ENCODE measurements at places on chromosomes 11 and 22.

GRCh38 chr11:66868726-66869566 is 12.1 kb downstream of the LRFN4 start:
- peak; percentile 83 for DNase-seq

- no peak for DNase-seq
Measured at GRCh38 chr11:102456381-102456780, 3.8 kb upstream of the TMEM123 start.

DNA sequence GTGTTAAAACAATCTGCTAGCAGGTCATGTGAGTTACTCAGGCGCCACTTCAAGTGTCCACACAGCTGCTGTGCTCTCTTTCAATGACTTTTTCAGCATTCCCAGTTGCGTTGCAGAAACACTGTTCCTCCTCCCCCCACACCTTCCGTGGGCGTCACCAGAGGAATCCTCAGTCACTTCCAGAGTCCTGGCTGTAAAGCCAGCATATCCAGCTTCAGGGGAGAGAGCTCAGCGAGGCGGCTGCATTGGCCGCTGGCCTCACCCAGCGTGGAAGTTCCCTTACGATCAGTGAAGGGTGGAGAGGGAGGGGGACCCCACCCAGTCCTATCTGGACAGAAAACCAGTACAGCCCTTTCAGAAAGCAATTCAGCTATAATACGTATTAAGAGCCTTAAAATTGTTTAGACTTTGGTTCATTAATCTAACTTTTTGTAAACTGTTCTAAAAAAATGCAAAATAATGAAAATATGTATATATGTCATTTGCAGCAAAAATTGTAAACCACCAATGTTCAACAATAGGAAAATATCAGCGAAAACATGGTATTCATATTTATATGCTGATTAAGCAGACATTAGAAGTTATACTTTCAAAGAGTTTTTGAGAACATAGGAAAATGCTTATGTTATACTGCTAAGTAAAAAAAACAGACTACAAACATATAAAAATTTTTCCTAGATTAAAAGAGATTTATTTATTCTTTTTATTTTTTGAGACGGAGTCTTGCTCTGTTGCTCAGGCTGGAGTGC is 2.8 kb upstream of the ANO9 start:
- DNase-seq = no peak

DNA sequence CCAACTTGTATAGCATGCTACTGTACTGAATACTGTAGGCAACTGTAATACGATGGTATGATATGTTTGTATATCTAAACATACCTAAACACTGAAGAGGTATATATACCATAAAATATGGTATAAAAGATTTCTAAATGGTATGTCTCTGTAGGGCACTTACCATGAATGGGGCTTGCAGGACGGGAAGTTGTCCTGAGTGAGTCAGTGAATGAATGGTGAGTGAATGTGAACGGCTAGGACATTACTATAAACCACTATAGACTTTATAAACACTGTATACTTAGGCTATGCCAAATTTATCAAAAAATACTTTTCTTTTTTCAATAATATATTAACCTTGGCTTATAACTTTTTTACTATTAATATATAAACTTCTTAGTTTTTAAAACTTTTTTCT is 66.8 kb downstream of the ZC3H12C start:
- DNase-seq = no peak

DNA sequence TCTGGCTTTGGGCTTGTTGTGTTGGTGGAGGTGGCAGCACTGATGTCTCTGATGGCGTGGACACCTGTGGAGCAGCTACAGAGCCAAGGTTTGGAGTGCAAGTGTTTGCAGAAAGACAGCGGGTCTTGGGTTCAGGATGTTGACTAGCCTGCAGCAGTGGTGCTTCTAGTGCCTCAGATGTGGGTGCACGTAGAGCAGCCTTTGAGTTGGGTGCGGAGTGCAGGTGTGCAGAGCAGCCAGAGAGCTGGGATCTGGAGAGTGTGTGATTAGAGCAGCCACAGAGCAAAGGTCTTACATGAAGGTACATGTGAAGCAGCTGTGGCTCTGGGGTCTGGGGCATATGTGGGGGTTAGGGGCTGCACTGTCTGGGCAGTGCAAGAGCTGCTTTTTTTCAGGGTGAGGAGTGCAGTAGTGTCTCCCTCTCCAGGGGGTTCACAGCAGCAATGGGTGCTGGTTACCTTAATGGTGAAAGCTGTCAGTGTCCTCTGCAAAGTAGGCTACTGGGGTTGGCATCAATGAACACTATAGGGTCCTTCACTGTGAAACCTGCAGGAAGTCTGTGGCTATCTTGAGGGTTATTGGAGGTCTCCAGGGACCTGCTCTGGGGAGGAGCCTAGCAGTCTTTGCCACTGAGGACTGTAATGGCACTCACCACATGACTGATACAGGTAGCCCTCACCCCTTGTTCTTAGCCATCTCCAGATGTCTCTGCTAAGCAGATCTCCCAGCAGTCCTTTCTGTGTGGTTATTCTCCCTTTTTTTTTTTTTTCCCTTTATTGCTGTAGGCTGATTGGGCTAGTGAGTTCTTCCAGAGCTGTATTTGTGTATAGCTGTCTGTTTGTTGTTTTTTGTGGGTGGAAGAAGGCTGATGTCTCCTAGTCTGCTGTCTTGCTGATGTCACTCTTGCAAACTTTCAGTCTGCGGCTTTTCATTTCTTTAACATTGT is 14.3 kb downstream of the BIRC2 start:
- no peak for DNase-seq

- no peak for DNase-seq
Measured at GRCh38 chr11:47928426-47928825, 51.9 kb upstream of the PTPRJ start.

DNA sequence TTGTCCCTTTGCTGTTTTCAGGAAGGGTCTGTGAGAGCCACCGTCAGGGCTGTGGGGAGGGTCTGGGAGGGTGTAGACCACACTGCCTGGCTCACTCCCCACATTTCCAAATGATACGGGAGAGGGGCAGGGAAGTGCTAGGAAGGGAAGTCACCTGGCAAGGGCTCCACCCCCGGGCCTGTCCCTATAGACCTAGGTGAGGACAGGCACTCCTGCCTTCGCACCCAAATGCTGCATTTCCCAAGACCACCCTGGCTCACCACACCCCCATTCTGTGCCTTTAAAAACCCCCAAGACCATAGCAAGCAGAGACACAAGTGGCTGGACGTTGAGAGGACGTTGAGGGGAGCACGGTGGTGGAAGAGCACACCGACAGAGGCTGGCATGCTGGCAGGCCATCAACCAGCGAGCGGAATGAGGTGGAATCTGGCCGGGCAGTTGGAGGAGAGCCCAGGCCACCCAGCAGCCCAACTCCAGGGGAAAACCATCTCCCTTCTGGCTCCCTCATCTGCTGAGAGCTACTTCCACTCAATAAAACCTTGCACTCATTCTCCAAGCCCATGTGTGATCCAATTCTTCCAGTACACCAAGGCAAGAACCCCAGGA is 45.7 kb downstream of the GNB1L start:
- DNase-seq = no peak

- DNase-seq = no peak
Measured at GRCh38 chr11:47354913-47355282, 2.4 kb upstream of the MYBPC3 start.

GRCh38 chr11:250740-251299 is 14.0 kb downstream of the PSMD13 start:
- DNase-seq = peak; percentile 79

DNA sequence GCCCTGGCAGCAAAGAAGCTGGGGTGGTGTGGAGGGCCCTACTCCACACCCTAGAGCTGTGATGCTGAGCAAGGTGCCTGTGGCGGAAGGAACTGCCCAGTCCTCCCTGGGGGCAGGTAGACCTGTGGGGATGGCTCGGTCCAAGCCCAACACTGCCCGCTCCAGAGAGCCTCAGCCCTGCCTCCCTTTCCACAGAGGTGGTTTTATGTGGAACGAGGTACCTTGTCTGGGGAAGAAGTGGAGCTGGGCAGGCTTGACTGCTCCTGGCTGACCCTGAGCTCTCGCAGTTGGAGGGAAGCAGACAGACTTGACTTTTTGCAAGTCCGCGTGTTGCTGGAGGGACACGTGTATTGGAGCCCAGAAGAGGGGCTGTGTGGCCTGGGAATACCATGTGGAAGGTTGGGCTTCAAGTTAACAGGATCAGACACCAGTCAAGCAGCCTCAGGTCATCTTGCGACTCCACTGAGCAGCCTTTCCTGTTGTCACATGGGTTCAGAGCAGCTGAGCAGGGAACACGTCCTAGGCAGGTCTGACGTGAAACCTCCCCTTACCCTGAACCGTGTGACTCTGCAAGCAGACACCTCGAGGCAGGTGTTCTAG is 117.7 kb downstream of the CACNA1I start:
- no peak for DNase-seq

DNA sequence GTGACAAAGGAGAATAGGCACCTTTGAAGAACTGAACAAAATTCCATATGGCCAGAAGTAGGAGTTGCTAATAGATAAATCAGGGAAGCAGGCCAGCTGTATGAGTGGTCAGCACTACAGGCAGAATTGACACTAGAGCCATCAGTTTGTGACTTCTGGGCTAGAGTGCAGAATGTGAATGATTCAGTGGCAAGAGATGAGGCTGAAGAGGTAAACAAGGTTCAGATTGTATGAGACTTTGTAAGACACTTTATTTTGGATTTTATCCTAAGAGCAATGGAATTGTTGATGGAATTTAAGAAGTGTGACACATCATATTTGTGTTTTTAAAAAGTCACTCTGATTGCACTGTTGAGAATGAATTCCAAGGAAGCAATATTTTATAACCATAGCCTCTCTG is 12.9 kb downstream of the BIRC3 start:
- no peak for DNase-seq

- DNase-seq = no peak
Measured at GRCh38 chr11:117900121-117900648, 23.7 kb upstream of the FXYD6 start.

- DNase-seq = no peak
Measured at GRCh38 chr11:47378010-47378835, at the start of gene SPI1. Gene SPI1 (minus strand): TSS chr11:47378547. CDS start chr11:47378353, 194 bp downstream.

- DNase-seq = no peak
Measured at GRCh38 chr11:63847363-63847762, 8.5 kb downstream of the MARK2 start.

DNA sequence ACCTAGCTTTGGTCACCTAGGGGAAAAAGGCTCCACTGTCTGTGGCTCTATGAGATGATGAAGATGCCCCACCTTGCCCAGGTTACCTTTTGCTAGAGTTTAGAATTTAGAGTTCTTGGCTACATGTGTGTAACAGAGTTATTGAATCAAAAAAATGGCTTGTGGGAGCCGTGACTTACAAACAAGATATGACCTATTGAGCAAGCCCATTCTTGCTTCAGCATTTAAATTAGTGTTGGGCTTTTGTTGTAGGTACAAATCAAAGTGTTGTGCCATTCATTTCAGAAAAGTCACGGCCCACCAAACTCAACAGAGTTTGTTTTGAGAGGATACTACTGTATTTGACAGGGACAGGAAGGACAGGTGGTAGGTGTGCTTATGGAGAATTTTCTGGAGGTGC is 768.8 kb downstream of the NTM start:
- DNase-seq = no peak

GRCh38 chr11:2135018-2135569 is 4.1 kb downstream of the IGF2 start:
- no peak for DNase-seq

DNA sequence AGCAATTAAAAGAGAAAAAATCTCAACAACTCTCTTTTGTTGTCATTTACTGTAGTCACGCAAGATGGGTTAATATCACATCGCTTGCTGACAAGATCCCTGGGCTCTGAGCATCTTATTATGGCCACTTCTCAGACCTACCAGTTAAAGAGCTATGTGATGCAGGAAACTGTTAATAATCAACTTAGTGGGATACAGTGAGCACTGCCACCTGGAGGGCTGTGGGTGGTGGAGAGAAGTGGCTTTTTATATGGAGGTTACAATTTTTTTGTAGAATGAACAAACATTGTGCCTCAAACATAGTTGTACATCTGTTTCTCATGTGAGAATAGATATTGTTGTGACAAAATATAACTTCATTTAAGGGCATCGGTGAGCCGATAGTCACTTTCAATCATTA is 181.0 kb downstream of the TENM4 start:
- DNase-seq = no peak

DNA sequence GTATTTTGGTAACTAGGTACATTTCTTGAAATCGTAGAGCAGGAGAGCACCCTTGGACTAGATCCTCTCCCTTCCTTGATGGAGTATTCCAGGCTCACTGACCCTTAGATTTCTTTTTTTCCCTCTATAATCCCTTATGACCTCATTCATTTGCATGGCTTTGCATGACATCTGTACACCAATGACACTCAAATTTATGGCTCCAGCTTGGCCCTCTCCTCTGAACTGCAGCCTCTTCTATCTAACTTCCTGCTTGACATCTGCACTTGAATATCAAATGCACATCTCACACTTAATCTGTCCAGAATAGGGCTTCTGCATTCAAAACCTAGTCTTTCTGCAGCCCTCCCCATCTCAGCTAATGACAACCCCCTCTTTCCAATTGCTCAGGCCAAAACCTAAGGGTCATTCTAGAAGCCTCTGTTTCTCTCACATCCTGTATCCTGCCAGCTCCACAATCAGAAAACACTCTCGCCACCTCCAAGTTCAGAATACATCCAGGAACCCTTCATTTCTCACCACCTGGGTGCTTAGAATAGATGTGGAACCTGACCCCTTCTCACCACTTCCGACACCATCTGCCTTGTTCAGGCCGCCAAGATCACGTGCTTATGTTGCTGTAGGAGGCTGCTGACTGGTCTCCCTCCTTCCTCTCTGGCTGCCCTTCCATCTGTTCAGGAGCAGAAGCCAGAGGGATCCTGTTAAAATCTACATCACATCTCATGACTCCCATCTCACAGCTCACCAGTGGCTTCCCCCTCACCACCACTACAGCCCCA is 138.9 kb upstream of the MTNR1B start:
- DNase-seq = no peak

GRCh38 chr22:50022171-50022819 is 9.7 kb upstream of the IL17REL start:
- DNase-seq = no peak

DNA sequence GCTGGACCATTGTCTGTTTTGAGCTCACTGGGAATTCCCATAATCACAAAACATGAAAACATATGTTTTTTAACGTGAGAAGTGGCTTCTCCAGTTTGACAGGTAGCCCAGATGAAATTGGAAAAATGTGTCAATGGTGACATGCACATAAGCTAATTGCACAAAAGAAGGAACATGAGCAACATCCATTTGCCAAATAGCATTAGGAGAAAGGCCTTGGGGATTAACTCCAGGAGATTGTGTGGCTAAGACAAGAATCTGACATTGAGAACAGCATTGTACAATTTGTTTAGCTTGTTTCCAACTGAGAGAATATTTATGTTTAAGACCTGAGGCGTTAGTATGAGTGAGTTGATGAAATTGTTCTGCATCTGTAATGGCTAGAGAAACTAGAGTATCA is 147.0 kb upstream of the API5 start:
- no peak for DNase-seq

DNA sequence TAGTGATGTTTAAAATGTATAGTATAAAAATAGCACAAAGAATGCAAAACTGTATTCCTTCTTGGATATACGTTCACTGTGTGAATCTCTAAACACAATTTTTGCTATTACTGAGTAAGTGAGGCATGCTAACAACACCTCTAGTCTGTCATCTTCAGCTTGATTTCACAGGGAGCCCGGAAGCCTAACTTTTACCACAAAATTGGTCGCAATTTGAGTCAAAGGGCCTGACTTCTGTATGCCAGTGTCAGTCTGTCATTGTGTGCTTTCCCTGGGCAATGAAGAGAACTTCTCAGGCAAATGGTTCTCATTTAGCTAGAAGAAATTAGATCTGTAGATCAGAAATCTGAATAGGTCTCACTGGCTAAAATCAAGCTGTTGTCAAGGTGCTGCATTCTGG is 1059.5 kb downstream of the FAM181B start:
- DNase-seq = no peak

All from stimulated activated CD4-positive, alpha-beta T cell treated with anti-CD3 and anti-CD28 coated beads, Interleukin-2, amount 100 ng/mL, for 24 hours (primary cell).